ENCODE measurements at places on chromosomes 1 and 21. TPM values are rescaled to one million over a fixed set of nuclear protein-coding genes. Genes with fewer than 3 reads are reported as not detected.

DNA sequence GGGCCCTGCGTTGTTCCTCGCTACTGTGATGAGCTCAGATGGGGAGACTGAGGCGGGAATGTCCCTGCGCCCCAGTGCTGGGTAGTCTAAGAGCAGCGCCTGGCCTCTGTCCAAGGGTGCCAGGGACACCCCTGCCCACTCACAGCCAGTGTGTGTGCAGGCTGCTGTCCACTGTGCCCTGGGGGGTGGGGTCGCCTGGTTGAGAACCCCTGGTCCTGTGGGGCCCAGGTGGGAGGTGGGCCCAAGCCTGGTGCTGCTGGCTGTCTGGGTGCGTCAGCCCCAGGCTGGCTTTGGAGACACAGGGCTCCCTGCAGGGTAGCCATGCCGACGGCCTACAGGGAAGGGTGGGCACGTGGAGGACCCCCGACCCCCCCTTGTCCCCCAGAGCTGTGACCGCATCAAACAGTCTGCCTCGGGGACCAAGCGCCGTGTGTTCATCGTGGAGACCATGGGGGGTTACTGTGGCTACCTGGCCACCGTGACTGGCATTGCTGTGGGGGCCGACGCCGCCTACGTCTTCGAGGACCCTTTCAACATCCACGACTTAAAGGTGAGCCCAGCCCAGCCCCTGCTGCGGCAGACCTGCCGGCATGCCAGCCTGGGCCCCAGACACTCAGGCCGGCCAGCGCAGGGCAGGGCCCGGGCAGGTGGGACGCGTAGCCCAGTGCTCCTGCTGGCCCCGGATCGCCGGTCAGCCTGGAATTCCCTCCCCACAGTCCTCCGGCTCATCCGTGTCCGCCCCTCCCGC, 14.9 kb downstream of the CFAP410 start:
- no peak for DNase-seq

- DNase-seq = no peak
Observed at GRCh38 chr1:117661027-117661426, 55.2 kb downstream of the TENT5C start.

- DNase-seq = no peak
Observed at GRCh38 chr21:14560139-14560538, 14.0 kb upstream of the SAMSN1 start.

- DNase-seq = no peak
Observed at GRCh38 chr1:199362996-199363395, 664.5 kb upstream of the NR5A2 start.

DNA sequence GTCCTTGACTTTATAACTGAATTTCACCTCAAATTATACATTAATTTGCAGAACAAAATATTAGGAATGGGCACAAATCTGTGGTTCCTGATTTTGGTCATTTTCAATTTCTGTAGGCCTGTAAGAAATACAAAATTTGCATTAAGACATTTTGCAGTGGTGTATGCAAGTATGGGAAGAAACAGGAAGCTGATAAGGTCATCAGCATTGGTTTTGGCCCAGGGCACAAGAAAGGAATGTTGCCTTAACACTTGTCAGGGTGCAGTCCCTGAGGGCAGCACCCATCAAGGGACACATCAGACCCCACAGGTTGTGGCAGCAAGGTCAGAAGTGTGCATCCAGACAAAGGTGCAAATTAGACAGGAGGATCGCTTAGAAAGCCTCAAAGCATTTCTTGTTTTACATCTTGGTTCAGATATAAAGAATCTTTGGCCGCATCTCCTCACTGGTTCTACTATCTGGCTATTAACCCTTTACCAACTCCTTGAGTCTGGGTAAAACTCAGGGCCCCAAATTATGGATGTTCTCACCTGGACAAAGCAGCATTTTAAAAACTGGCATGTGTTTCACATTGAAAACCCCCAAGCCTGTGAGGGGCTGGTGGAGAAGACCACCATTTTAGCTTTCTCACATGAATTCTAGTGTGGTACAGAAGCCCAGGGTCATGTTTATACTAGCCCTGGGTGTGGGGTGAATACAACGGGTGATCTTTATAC, 182.4 kb downstream of the CDC7 start:
- DNase-seq = no peak

- no peak for DNase-seq
Observed at GRCh38 chr1:77227381-77227780, 8.2 kb upstream of the PIGK start.

DNA sequence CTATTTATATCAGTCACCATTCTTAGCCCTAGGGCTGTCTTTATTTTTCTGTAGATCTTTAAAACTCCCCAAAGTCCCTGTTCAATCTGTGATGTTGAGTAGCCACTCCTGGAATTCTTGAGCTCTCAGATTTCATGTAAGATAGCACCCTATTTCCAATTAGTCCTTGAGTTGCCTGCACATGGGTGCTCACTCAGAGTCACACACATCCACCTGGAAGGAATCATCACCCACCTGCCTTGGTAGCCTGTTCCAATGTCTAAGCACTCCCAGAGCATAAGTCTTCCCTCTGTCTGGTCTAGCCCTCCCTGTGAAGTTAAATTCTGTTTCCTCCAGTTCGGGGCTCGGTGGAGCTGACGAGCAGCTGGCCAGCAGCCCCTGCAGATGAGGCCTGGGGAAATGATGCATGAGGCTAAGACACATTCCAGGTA, 14.7 kb upstream of the ATF3 start:
- no peak for DNase-seq

DNA sequence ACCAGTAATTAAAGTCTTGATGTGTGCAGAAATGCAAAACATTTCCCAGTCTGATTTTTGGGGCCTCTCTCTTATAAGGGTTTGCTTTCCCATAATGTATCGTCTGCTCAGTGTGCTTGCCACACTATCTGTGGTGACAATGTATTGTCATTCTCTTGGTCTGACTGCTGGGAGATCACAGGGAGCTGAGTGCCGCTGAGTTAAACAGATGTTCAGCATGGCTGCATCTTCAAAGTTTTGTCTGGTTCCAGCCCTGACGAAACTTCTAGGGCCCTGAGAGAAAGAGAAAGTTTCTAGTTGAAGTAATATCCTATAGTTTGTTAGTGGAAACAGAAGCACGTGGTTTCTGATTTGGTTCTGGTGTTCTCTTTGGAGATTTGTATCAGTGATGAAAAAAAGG, 42.6 kb downstream of the DNM3 start:
- DNase-seq = no peak

GRCh38 chr21:41614511-41614910, 106.6 kb upstream of the TMPRSS2 start:
- DNase-seq = no peak

DNA sequence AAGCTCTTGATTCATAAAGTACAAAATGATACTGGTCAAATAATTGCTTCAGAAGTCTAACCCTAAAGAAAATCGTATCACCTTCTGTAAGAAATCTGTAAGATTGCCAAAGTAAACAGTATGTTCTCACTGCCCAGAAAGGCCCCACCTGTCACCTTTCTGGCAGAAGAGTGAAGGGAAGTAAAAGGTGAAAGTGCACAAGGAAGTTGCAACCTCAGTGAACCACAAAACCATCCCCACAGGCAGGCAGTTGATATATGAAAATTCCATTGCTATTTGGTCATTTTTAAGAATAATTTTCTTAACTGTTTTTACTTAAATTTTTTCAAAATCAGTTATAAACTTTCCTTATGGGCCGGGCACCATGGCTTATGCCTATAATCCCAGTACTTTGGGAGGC, 48.5 kb upstream of the FBXO28 start:
- peak; percentile 58 for DNase-seq

DNA sequence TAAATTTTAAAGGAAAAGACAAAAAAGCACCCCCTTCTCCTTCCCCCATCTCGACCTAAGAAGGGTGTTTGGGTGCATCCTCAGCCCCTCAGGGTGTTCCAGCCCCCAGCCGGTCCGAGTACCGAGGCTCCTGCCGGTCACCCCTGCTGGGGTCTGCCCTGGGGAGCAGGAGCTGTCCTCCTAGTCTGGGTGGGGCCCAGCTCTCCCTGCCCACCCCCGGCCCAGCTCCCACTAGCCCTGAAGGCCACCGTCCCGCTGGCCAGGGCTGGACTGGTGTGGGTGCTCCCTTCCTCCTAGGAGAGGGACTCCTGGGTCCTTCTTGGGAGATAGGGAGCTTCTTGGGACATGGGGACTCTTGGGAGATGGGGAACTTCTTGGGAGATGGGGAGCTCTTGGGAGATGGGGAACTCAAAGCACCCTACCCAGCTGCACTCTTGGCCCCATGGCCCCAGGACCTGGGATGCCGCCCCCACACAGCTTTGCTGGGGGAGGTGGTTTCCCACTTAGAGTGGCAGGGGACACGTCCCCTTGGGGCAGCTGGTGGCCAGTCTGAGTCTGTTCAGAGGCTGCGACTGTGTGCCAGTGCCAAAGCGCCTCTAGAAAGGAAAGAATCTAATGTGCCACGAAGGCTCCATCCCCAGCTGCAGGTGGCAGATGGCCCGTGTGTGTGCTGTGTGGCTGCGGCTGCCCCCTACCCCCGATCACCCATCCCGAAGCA, 44.5 kb downstream of the MORN1 start:
- DNase-seq = no peak

GRCh38 chr1:228998179-228998578, 262.9 kb downstream of the RHOU start:
- DNase-seq = no peak

- DNase-seq = peak; percentile 22
Observed at GRCh38 chr1:34885405-34886247, 26.1 kb upstream of the SMIM12 start.

- DNase-seq = peak; percentile 3
Observed at GRCh38 chr1:202411422-202411821, 62.9 kb downstream of the PPP1R12B start.

DNA sequence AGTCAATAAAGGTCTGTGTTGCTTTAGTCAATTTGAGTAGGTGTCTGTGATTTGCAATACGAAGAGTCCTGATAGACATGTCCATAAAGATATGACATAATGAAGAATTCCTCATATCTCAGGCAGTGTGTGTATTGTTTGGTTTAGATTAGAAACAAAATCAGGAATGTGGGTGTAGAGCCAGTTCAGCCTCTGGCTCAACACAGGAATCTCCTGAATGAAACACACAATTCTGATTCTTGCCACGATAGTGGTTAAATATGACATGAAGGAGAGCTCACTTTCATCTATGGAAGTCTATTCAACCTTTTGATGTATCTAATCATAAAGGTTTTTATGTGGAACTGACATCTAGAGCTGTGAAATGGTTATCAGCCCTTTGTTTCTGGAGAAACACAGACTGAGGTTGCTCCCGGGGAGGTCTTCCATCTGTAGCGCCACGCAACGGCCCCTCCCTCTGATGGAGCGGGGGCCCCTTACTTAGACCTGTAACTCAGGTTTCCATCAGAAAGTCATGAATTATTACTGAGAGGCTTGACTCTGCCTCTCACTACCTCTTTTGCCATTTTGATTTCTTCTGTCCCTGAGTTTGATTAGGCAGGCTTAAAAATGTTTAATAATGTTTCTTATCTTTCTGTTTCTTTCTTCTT, 19.5 kb downstream of the TSPAN2 start:
- no peak for DNase-seq

DNA sequence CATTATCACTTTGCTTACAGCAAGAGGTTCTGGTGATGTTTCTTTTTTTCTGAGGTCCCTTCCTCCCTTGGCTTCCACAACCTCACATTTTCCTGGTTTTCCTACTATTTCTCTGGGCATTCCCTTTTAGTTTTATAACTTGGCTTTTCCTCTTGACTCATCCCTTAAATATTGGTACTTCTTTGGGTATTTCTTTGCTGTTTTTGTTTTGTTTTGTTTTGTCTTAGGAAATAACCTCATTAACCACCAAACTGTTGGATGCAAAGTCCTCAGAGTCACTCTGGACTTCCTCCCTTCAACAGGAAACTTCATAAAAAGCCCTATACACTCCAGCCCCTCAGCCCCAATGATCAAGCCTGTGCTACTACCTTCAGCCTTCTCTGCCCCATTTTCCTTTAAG, 211.1 kb downstream of the DUSP10 start:
- no peak for DNase-seq

GRCh38 chr1:17539118-17539476, 401 bp upstream of the ARHGEF10L start:
- no peak for DNase-seq

DNA sequence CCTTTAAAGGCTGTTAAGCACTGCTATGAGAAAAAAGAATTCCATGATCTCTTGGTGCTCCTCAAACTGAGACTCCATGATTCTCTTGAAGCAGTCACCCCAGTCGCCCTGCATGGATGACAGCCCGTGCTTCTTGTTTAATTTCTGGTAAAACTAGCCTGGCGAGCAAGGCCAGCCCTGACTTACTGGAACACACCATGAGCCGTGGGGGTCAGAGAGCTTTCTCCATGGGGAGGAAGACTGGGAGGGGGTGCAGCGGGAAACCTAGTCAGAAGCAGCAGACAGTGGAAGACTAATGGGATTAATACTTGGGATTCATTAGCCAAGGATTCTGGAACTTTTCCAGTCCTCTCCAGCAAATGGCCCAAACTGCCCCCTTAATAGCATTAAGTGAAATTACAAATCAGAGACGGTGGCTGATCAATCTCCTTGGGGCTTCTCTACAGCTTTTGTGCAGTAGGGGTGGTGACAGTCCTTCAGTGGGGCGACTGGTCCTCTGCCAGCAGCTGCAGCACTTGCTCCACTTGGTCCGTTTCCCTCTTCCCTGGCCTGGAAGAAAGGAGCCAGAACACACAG, 57.2 kb upstream of the LRRN2 start:
- DNase-seq = no peak

- peak; percentile 26 for DNase-seq
Observed at GRCh38 chr1:235703506-235703905, 53.9 kb upstream of the GNG4 start.

GRCh38 chr1:23505851-23506250, 21.9 kb upstream of the ASAP3 start:
- DNase-seq = no peak

DNA sequence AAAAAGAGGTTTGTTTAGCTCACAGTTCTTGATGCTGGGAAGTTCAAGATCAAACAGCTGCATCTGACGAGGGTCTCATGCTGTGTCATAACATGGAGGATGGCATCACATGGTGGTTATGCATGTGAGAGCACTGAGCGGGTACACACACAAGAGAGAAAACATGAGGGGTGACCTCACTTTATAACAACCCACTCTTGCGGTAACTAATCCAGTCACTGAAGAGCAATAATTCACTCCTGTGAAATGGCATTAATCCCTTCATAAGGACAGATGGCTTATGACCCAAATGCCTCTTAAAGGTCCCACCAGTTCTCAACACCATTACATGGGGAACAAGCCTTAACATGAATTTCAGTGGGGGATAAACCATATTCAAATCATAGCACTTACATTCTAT, 23.2 kb upstream of the CHIT1 start:
- DNase-seq = no peak

DNA sequence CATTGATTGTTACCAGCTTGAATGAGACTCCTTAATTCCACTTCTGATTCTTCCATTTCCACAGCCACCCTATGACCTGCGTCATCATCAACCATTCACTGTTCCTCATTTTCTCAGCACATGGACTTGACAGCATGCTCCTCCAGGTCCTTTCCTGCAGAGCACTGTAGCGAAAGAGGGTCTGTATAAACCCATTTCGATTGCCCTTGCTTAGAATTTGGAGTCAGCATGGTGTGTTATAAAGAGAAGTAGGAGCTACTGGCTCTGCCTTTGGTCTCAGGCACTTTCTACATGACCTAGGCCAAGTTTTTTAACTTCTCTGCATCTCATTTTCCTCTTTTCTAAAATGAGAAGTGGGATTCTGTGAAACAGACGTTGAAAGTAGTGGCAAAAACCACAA, 133.8 kb downstream of the AK5 start:
- no peak for DNase-seq

BTG3 gene
- 10.9 TPM for total RNA-seq

LCE3D gene
- not detected for total RNA-seq

CRB1 gene
- total RNA-seq = not detected

SH2D1B gene
- not detected for total RNA-seq

HMCN1 gene
- 13.3 TPM for total RNA-seq

LAMC2 gene
- total RNA-seq = 1.1 TPM

GNAI3 gene
- total RNA-seq = 8.7 TPM

LAMB3 gene
- total RNA-seq = 0.20 TPM

DISP3 gene
- under 0.01 TPM for total RNA-seq

LYPD8 gene
- total RNA-seq = not detected

SPATA46 gene
- not detected for total RNA-seq

Data from lung microvascular endothelial cell (primary cell).